ENCODE measurements at places on chromosomes 7 and 10.

GRCh38 chr10:116490028-116490662 lies 55.6 kb upstream of the PNLIP start:
- no peak for DNase-seq

DNA sequence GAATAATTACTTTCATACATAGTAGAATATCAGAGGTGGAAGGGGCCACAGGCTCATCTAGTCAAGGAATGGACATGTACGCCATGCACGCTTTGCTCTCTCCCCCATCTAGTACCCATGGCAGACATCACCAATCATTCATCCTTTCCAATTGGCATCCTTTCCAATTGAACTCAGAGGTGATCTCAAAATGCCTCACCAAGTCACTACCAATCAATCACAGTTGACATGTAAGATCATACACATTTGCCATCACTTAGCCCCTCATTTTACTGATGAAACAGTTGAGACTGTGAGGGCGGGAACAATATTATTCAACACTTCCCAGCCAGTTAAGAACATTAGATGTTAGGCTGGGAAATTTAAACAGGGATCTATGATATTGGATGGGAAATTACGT lies 308.4 kb downstream of the FGFR2 start:
- no peak for DNase-seq

DNA sequence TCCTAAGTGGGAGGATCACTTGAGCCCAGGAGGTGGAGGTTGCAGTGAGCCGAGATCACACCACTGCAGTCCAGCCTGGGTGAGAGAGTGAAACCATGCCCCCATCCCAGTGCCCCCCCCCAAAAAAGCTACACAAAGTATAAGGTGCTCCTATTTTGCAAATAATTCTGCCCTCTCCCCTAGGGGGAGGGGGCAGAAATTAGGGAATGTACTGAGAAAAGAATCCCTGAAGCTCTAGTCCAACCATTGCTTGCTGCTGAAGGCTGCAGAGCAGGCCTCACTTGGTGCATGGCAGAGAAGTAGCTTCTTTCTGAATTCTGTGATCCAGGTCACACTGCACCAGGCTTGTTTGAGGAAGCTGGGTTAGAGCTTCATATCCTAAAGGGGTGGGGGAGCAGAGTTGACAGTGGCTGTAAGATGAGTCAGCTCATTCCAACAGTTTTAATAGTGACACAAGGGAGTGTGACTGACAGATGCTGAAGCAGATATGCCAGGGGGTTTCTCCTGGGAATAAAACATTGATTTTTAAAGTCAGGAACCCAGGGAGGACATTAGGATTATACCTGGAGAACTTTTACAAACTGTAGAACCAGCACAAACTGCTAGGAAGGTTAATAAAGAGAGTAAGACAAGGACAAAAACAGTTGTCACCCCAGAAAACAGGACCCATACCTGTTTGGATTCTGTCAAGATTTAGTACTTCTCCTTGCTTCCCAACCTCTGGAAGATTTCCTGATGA lies 32.8 kb upstream of the STRIP2 start:
- DNase-seq: no peak

GRCh38 chr7:146948703-146949102 lies 832.1 kb downstream of the CNTNAP2 start:
- no peak for DNase-seq

DNA sequence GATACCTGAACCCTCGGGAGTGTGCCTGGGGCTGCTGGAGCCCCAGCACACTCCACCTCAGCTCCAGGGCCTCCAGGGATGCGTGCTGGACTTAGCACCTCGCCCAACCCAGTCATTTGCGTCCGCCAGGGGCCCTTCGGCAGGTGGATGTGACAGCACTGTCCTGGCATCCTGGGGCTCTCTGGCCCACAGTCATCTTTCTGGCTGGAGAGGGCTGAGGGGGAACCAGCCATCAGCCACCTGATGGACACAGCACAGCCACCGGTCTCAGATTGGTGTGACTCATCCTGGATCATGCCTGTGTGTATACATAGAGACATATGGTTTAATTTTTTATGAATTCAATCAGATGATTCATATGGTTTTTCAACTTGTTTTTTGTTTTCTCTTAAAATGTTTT lies 11.1 kb downstream of the ZNF775 start:
- DNase-seq: no peak

GRCh38 chr7:51587604-51588003 lies 271.0 kb upstream of the COBL start:
- no peak for DNase-seq

DNA sequence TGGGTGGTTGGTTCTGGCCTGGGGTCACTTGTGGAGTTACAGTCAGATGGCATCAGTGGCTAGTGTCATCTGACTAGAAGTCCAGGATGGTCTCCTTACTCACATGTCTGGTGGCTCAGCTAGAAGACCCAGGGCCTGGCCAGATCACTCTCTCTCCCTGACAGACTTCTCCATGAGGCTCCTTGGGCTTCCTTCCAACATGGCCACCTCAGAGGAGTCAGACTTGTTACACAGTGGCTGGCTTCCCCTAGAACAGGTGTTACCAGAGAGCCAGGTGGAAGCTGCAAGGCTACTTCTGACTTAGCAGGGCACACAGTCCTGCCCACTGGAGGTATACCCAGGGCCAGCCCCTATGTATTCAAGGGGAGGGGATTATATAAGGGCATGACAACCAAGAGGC lies 44.2 kb upstream of the MYL10 start:
- no peak for DNase-seq

GRCh38 chr7:147023440-147023839 lies 906.8 kb downstream of the CNTNAP2 start:
- DNase-seq: no peak

DNA sequence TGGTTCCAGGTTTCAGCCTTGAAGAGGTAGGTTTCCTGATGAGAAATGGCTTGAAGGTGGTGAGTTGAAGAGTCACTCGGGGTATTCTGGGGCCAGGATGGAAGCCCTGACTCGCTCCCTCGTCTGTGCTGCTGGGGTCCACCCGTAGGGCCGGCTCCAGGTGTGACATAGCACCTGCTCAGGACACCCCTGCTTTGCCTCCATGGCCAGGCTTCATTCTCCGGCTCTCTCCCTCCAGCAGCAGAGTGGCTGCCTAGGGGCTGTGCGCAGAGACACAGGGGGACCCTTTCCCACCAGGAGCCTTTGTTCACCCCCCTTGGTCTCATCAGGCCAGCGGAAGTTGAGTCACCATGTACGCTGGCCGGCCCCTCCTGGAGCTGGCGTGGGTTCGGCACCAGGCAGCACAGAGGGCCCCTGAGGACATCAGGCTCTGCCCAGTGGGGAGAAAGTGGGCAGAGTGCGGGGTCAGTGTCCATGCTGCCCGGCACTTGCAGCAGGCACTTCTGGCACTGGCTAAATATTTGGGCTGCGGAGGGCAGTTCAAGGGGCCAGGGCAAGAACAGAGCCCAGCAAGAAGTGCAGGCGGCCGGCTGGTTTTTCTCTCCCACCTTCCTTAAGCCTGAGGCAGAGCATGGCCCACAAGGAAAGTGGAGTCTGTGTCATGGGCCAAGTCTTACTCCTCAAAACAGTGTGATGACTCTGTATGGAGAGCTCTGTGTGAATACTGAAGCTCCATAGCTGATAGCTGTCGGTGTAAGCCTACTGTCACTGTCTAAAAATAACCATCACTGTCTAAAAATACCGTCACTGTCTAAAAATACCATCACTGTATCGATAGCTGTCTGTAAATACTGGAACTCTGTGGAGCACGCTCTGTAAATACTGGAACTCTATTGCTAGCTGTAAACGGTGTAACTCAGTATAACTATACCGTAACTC lies 3.7 kb upstream of the PRKAR1B start:
- DNase-seq: no peak

DNA sequence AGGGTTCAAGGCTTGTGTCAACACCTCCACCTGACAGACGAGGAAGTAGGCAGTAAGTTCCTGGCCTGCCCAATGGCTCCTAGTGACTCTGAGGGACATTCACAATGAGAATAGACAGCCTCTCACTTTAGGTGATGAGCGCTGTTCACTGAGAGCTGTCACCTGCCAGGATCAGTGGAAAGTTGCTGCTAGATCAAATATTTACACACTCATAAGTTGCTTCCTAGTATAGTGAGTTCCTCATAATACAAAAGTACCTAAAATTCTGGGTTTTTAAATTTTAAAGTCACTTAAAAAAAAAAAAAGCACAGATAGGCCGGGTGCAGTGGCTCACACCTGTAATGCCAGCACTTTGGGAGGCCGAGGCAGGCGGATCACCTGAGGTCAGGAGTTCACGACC lies 320.8 kb downstream of the PRPF18 start:
- no peak for DNase-seq

GRCh38 chr10:53528974-53529373 lies 756.4 kb upstream of the MBL2 start:
- DNase-seq: no peak

GRCh38 chr7:34371922-34372321 lies 286.1 kb upstream of the NPSR1 start:
- DNase-seq: no peak

DNA sequence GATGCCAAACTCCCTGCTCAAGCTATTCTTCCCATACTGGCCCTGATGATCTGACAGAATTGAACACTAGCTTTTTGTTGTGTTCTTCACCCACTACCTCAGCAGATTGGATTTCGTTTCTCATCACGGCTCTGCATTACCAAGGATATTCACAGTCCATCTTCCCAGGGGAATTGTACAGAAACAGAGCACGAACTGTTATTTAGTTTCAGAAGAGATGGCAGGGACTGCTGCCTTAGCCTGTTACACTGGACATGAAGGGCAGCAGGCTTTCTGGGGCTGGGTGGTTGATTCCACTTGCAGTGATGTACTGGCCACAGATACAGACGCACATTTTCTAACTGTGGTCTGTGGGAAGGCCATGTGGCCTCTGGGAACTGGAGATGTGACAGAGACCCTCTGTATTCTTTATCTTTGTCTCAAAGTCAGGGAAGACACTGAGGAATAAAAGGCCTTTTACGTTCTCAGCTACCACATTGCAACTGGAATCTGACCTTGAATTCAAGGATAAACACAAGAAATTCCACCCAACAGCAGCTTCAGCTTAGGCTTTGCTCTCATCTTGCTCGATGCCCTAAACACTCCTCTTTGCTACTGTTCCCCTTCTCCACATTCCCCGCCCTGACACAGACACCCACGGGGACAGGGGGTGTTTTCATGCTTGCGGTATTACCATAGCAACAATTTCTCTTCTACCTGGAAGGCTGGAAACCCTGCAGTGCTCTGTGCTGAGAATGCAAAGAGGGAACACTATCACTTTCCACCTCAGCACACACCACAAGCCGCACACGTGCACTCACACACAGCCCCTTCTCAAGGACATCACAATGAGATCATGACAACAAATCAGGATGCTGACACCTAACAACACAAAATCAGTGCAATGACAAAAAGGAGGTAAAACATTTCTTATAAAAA lies 81.7 kb downstream of the RNF216 start:
- DNase-seq: no peak

- no peak for DNase-seq
These were observed 13.7 kb downstream of the MMP21 start for GRCh38 chr10:125761961-125762360.

- no peak for DNase-seq
These were observed 3.7 kb downstream of the TMEM140 start for GRCh38 chr7:135151533-135151932.

GRCh38 chr10:45224219-45224841 lies 91.1 kb downstream of the OR13A1 start:
- no peak for DNase-seq

- DNase-seq: no peak
These were observed 20.0 kb downstream of the KCNH2 start for GRCh38 chr7:150958062-150958552.

DNA sequence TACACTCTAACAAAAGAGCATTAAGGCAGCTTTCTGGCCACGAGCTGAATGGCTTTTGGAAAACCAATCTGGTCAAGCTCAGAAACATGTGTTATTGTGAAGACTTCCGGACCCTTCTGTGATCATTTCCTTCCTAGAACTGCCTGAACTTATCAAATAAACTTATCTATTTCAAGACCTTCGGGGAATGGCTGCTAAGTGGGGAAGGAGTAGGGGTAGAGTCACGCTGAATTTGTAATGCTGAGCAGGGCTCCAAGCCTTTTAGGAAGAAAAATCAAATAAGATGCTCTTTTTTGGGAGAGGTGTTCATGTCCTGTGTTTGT lies 56.6 kb downstream of the PAPSS2 start:
- no peak for DNase-seq

DNA sequence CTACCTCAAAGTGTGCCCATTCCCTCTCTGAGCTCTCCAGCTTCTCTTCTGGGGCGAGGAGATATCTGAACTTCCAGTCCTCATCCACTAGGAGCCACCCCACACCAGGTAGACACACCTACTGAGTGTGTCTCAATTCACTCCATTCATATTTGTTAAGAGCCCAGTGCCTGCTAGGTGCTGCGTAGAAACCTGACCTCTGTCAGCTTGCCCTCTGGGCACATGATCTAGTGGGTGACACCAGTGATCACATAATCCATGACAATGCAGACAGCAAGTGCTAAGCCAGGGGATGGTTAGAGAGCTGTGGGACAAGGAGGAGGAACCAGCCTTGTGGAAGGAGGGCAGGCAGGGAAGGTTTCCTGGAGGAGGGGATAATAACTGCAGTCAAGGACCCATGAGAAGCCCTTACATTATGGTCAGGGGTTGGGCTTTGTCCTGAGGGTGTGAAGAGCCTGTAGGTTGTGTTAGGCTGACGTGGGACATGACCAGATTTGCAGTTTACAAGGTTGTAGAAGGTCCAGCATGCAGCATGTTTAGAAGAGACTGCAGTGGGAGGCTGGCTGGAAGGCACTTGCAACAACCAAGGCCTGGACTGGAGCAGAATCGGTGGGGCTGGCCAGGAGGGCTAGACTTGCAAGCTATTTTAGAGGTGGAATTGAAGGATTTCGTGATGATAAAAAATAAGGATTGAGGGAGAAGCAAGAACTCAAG lies 81.8 kb downstream of the COL13A1 start:
- no peak for DNase-seq

- DNase-seq: no peak
These were observed 162.2 kb upstream of the TNS3 start for GRCh38 chr7:47743965-47744591.

DNA sequence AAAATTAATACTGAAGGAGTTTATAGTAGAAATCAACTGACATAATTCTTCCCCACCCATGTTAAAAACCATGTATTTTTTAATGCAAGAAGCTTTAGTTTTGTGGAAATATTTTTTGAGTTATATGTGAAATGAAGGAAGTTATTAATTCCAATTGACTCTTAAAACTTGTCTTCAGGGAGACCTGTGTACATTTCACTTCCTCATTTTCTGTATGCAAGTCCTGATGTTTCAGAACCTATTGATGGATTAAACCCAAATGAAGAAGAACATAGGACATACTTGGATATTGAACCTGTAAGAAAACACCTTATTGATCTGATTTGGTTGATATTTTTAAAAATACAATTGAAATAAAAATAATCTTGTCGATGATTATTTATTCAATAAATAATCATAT lies 33.3 kb downstream of the CD36 start:
- DNase-seq: no peak
